ENCODE measurements at places on chromosomes 5 and 9.

DNA sequence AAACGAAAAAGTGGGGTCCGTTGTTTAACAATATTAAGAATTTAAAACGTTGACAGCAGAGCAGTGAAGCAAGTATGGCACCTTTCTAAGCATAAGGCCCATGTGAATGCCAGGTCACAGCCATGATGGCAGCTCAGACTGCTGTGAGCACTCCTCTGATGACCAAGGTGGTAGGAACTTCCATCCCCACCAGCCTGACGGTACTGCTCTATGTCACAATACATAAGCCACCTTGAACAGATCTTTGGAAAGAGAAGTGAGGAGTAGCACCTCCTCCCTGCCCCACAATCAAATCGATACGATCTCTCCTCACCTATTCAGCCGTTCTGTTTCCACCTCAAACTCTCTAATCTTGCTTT lies 105.9 kb downstream of the DCP2 start:
- DNase-seq = no peak

DNA sequence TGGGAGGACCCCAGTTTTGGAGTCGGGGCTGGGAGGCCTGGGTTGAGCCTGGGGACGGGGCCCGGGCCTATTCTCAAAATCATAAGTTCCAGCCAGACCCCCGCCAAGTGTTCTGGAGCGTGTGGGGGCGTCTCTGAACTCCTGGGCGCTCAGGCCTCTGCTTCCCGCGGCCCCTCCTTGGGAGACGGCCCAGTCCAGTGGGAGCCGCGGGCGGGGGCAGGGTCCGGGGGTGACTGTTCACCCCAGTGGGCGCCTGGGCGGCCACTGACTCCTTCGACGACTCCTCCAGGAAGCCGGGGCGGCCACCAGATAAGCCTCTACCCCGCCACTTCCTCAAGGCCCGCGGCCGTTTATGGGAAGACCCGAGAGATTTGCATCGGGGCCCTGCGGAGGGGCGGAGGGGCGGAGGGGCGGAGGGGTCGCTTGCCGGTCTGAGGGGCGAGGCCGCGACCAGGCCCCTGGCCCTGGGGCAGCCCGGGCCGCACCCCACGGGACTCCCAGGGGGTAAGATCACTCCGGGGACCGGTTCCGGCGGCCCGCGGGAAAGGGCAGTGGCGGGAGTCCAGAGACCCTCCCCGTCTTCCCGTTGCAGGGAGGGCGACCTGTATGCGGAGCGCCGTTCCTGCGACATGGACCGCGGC lies 655 bp downstream of the TOR4A start:
- DNase-seq = no peak

DNA sequence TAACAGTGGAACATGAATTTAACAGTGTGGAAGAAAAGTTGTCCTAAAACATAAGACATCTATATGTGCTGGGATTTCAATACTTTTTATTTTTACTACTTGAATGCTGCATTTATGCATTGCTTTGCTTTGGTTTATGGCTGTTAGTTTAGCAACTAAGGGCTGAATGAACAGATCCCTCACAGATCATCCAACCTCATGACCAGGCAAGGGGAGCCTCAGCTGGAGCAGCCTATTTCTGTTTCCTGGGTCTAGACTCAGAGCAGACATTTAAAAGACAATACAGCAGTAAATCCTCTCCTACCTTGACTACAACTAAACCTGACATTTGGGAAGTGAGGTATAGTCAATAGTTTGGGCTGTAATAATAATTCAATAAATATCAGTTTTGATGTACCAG lies 163.3 kb downstream of the AUH start:
- no peak for DNase-seq

- DNase-seq = no peak
These were observed 414.8 kb downstream of the GADD45G start for GRCh38 chr9:90019626-90020025.

- DNase-seq = no peak
These were observed 7.5 kb downstream of the SLC22A5 start for GRCh38 chr5:132376694-132377641.

DNA sequence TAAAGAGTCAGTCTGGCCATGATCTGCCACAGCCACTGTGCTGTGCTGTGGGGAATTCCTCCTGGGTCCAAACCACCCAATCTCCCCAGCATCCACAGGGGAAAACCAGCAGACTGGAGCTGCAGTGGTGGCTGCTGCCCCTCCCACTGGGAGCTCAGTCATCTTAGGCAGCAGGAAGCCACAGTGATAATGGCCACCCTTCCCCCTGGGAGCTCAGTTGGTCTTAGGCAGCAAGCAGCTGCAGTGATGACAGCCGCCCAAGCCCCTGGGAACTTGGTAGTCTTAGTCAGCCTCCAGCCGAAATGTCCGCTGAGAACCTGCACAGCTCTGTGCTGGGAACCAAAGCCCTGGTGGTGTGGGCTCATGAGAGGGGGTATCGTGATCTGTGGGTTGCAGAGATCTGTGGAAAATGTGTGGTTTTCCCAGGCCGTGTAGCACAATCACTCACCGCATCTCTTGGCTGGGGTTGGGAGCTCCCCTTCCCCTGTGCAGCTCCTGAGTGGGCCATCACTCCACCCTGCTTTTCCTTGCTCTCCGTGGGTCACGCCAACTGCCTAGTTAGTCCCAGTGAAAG lies 38.4 kb upstream of the SMIM15 start:
- no peak for DNase-seq

GRCh38 chr9:134835448-134835847 lies 45.2 kb upstream of the FCN2 start:
- DNase-seq = no peak

DNA sequence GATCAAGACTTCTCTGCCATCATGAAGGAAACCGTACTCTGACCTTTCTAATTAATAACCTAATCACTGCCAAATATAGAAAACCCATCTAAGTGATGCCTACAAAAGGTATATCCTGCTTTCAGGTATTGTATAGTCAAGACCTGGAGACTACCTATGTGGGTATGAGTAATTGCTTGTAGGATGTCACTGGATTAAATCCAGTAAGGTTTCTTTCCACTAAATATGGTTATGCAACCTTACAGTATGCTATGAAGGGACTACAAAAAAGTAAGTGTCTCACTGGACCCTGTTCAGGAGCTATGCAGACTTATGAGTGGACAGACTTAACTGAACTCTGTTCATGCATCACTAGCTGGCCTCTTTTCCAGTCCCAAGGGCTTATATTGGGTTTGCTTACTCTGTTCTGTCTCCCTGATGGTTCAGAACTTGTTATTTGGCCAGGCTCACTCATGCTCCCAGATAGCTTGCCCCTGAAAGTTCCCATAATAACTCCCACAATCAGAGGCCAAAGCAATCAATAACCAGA lies 51.1 kb downstream of the PDE6A start:
- DNase-seq = no peak

DNA sequence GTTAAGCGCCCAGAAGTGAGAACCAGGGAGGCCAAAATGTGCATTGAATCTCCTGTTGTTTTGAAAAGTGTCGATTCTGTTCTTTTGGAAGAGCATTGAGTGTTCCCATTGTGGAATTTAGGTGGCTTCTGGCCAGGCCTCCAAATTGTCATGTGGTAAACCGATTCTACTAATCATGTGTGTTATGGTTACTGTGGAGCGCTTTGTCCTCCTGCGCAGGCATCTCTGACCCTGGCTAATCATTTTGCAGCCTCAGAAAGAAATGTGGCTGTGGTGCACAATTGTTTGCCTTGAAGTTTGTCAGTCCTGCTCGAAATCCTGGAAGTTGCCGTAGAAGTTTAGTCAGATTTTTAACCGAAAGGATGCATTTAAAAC lies 121.3 kb downstream of the RASGRF2 start:
- no peak for DNase-seq

DNA sequence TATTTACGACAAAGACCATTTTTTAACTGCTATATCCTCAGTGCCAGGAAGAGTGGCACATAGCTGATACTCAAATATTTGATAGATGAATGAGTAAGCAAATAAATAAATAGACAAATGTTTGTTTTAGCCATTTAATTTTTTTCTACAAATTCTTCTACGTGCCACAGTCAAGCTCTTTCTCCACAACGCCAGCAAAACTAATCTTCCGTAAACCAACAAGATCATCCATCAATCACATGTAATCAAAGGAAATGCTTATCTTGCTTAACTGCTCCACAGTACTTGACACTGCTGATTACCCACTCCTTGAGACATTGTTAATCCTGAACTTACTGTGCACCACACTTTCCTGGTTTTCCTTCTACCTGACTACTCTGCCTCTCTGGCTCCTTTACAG lies 136.7 kb downstream of the EDIL3 start:
- no peak for DNase-seq

- DNase-seq = no peak
These were observed 176.1 kb downstream of the ATPSCKMT start for GRCh38 chr5:10073441-10074104.

GRCh38 chr5:82597437-82597836 lies 319.3 kb upstream of the RPS23 start:
- DNase-seq = no peak

- DNase-seq = no peak
These were observed 207.6 kb upstream of the S1PR3 start for GRCh38 chr9:88783711-88784083.
